ENCODE measurements at places on chromosomes 6 and 20.

DNA sequence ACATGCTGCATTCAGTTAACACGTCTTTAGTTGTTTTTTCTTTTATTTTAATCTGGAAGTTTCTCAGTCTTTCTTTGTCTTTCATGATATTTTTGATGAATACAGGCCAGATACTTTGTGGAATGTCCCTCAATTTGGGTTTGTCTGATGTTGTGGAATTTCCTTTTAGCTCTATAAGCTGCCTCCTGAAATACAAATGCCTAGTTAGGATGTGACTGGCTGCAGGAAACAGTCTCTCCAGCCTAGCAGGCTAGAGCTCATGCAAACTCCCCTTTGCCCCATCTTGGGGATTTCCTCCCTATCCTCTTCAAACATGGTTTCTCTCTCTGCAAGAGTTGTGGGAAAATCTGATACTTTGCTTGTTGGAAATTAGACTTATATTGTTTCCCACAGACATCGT, 89.3 kb upstream of the JAG1 start:
- DNase-seq = no peak

- DNase-seq = no peak
Observed at GRCh38 chr20:1565461-1565860, 8.0 kb upstream of the SIRPD start.

GRCh38 chr20:61583356-61583755, 331.3 kb downstream of the CDH4 start:
- no peak for DNase-seq

DNA sequence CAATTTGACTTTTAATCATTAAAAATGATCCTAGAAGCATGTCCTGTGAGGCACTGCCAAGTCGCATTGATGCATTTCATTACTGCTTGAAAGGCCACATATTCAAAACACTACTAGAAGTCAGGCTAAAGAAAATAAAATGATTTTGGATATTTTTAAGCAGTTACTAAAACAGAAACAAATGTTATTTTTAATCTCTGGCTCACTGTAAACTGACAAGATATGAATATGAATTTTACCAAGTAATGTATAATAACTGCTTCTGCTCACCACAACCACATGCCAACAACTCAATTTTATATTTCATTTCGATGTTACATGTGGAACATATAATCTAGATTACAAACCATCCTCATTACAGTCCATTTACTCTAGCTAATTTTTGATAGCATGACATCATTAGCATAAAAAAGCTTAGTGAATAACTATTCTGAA, 90.6 kb downstream of the ATXN1 start:
- DNase-seq = no peak

- peak; percentile 87 for DNase-seq
Observed at GRCh38 chr20:10501402-10501801, 66.3 kb downstream of the SLX4IP start.

DNA sequence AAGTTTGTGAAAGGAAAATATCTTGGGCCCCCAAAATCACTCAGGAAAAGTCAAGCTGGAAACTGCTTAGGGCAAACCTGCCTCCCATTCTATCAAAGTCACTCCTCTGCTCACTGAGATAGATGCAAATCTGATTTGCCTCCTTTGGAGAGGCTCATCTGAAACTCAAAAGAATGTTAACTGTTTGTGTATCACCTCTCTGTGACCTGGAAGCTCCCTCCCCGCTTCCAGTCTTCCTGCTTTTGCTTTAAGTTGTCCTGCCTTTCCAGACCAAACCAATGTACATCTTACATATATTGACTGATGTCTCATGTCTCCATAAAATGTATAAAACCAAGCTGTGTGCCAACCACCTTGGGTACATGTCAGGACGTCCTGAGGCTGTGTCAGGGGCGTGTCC, 331.4 kb upstream of the QKI start:
- DNase-seq = no peak

DNA sequence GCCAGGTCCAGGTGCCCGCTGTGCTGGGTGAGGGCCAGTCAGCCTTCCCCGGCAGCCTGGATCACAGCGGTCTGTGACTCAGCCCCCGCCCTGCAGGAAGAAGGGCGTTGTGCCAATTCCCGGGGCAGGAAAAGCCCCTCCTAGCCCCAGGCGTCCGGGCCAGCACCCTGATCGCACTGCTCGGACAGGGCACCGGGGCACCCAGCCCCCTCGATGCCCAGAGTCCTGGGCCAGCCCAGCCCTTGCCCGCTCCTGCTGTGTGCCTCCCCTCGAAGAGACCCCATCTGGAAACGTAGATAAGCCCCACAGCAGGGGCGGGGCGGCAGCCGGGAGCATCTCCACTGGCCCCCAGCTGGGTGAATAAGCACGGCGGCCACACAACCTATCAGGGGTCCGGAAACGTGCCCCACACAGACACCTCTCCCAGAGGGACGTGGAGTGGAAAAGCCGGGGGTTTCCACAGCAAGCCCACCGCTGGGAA, 9.9 kb downstream of the LAMA5 start:
- peak; percentile 93 for DNase-seq

GRCh38 chr6:8100159-8100854, 2.0 kb downstream of the EEF1E1 start:
- DNase-seq = peak; percentile 48

GRCh38 chr6:123629258-123629941, 7.3 kb downstream of the TRDN start:
- peak; percentile 69 for DNase-seq

DNA sequence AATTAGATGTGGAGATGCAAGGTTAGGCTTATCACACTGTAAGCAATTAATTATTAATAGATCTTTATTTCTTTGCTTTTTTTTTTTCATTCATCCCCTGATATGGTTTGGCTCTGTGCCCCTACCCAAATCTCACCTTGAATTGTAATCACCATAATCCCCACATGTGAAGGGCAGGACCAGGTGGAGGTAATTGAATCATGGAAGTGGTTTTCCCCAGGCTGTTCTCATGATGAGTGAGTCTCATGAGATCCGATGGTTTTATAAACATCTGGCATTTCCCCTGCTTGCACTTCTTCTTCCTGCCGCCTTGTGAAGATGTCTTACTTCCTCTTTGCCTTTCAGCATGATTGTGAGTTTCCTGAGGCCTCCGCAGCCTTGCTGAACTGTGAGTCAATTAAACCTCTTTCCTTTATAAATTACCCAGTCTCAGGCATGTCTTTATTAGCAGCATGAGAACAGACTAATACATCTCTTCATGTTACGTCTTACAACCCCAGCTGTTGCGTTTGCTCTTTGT, 333.8 kb downstream of the CDH26 start:
- DNase-seq = peak; percentile 5

DNA sequence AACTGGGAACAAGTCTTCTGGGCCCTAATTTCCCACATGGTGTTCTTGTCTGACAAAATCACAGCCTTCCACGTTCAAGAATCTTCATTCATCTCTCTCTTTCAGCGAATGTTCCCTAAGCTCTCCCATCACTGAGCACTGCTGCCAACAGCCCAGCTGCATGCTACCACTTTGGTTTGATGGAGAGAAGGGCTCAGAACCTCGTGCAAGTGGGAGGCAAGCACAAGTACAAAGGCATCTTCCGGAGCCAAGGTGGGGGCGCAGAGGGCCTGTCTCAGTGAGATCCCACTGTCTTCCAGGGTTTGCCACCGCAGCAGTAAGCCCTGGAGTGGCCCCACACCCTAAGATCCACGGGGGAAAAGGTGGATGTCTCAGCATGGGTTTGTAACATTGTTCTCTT, 17.2 kb downstream of the DLL1 start:
- no peak for DNase-seq

DNA sequence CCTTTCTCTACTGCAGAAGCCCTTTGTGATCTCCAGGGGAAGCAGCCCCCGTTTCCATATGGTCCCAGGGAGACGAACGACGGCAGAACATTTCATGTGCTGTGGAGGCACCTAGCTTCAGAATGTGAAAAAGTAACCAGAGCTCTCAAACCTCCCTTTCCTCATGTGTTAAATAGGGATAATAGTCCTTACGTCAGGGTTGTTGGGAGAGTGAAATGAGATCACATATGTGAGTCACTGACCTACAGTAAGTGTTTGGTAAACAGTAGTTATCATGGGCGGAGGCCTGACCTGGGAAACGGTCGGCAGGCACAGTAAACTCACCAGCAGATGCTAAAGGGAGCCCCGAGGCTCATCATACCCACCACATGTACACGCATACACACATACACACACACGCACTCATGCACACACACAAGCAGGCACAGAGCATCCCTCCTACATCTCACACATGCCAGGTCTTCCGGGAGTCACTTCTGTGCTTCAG, 89.7 kb downstream of the LY86 start:
- no peak for DNase-seq

DNA sequence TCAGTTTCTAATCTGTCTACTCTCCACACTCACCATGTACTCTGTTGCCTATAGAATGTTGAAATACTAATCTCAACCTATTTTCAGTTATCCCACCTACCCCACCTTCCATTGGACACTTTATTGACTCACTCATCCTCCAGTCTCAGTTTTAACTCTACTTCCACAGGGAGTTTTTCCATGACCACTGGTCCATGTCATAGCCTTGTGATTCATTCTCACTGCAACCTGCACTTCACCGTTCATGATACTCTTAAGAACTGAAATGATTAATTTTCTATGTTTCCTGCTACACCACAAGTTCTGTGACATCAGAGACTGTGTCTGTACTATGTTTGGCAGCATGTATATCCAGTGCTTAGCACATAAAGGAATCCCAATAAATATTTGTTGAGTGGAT, 122.8 kb upstream of the HSF2 start:
- DNase-seq = no peak

DNA sequence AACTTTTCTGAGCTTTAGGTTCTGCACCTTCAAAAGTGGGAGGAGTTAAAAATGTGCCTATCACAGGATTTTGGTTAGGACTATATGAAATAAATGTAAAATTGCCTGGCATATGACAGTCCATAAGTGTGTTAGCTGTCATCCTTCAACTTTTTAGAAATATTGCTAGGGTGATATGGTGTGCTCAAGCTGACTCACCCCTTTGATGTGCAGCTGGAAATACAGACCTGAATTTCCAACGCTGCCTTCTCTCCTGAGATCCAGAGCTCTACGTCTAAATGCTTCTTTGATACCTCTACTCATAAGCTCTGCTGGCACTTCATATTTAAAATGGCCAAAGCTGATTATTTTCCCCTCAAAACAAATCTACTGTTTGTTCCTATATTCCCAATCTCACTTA, 2.7 kb downstream of the SLC35B3 start:
- no peak for DNase-seq

GRCh38 chr20:1160496-1160895, 24.3 kb downstream of the TMEM74B start:
- DNase-seq = no peak

GRCh38 chr6:4133941-4134838, 1.2 kb downstream of the ECI2 start:
- peak; percentile 85 for DNase-seq

DNA sequence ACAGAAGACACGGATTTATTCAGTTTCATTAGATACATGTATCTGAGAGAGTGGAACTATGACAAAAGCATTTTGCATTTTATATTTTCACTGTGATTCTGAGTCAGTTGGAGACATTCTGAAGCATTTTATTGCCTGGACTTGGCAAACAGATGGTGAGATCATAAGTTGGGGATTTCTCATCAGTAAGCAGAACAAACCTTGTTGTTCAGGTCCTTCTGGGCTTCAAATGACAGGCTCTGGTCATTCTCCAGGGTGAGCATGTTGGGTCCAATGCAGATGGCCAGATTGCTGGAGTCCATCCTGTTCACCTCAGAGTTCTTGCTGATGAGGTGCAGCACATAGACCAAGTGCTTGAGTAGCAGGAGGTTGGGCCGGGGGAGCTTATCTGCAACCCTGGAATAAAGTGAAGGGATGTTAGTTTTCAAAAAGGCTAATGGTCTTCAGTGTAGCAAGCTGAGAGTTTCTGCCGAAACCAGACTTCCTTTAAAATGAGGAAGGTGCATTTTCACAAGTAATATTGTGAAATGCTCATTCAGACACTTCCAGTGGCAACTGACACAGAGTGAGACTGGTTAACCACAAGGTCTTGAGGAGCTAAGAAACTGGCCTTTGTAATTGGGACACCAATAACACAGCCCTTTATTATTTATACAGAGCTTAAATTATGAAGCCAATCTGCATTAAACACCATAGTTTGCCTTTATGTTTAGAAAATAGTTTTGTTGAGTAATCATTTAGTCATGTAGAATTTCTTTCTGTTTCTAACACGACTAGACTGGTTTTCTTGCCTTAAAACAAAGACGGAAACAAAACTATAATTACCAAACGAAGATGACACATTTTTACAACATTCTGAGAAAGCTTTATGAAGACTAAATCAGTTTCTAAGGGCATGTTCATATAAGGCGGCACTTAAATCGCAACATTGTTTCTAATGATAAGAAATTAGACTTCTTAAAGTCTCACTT, 5.6 kb downstream of the TAGAP start:
- DNase-seq = peak; percentile 86

- DNase-seq = peak; percentile 40
Observed at GRCh38 chr6:126657561-126658175, 317.8 kb downstream of the CENPW start.

DNA sequence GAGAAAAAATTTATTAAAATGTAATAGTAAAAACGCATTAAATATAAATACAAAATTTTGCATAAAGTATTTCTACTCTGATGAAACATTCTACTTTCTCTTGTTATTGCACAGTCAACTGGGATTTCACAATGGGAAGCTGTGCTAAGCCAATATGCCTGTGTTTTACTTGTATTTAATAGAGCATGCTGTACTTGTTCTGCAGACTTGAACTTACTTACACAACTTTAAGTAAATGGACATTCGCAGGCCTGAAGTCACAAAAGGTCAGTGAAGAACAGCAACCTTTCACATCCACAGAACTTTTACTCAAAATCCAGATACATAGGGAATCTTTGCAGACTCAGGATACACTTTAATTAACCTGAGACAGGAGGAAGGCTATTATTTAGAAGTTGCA, 409.5 kb downstream of the BTBD3 start:
- DNase-seq = no peak

GRCh38 chr6:124434421-124434820, 527.8 kb upstream of the RNF217 start:
- DNase-seq = peak; percentile 9

GRCh38 chr6:117188627-117189201, 76.6 kb upstream of the VGLL2 start:
- peak; percentile 19 for DNase-seq

- no peak for DNase-seq
Observed at GRCh38 chr6:143099647-143100046, 39.0 kb downstream of the AIG1 start.

- no peak for DNase-seq
Observed at GRCh38 chr6:113127786-113128419, 729.2 kb upstream of the MARCKS start.

DNA sequence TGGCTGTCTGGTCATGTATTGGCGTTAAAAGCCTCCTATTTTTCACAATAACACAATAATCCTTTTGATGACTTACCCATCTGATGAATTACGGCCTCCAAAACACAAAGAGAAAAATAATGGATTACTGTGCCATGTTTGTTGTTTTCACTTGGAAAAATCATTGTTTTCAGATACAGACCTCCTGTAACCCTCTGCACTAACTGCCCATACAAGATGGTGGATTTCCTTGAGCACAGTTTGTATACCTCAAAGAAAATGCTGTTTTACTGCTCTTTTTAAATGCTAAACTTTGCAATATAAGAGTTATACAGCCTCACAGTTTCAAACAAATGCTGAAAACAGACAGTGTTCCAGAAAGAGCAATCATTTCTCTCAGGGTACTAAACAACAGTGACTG, 61.0 kb downstream of the SMLR1 start:
- DNase-seq = no peak

Data from hematopoietic multipotent progenitor cell treated with erythropoietin and hydrocortisone succinate and interleukin-3 and kit ligand, for 6 days (in vitro differentiated cells).